ENCODE measurements at places on chromosomes 4 and X.
A peak's percentile ranks its signal among the peaks of the same experiment; 100 is the strongest.

DNA sequence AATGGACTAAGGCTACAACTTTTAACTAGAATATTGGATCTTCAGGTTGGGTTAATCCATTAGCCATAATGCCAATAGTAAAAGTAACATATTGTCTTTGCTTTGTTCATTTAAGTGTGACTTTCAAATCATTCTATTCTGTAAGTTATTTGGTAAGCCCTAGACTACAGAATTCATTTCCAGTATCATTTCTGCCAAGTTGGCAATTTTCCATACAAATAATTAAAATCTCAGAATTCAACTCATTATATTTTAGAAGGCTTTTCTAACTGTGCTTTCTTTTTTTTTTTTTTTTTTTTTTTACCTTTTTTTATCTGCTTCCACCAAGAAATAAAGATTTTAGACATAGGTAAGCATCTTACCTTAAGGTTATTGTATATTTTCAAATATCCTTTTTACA is 173.4 kb downstream of the DCTD start:
- no peak for DNase-seq

DNA sequence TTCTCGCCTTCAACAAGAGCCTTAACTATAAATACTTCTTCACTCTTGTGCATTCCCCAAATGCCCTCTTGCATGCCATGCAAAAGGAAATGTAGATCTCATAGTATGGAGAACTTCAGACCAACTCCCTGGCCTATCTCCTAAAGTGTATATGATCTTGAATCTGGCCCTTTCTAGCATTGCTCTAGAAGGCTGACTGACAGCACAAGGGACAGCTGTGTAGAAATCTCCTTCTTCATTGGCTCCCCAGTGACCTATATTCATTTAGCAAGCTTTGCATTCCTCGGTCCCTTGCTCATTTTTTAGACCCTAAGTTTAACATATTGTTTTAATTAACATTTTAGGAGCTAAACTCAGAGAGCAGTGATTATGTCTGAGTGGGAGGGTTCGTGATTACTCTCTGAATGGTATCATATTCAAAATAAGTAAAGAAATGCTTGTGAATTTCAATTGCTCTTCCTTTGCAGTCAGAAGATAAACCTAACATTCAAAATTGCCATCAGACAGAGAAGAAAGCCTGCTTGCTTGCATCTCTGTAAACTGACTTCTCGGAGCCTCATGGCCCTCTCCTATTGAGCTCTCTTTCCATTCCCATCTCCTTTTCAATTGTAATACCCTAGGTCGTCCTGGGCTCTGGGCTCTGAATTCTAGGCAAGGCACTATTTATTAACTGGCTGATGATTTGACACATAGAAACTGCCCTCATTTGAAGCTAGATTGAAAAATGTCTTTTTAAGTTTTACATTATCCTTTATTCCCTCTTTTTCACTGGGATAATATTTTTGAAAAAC is 120.3 kb upstream of the PRKG2 start:
- DNase-seq, result peak; percentile 84

DNA sequence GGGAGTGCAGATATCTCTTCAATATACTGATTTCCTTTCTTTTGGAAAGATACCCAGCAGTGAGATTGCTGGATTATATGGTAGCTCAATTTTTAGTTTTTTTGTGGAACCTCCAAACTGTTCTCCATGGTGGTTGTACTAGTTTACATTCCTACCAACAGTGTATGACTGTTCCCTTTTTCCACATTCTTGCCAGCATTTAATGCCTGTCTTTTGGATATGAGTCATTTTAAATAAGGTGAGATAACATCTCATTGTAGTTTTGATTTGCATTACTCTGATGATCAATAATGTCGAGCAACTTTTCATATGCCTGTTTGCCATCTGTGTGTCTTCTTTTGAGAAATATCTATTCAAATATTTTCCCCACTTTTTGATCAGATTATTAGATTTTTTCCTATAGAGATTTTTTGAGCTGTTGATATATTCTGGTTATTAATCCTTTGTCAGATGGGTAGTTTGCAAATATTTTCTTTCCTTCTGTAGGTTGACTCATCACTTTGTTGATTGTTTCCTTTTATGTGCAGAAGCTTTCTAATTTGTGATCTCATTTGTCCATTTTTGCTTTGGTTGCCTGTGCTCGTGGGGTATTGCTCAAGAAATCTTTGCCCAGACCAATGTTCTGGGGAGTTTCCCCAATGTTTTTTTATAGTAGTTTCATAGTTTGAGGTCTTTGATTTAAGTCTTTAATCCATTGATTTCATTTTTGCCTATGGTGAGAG is 552.7 kb downstream of the ZNF674 start:
- no peak for DNase-seq

- DNase-seq, result no peak
Observed at GRCh38 chrX:6225911-6226595, 2.6 kb downstream of the NLGN4X start.

DNA sequence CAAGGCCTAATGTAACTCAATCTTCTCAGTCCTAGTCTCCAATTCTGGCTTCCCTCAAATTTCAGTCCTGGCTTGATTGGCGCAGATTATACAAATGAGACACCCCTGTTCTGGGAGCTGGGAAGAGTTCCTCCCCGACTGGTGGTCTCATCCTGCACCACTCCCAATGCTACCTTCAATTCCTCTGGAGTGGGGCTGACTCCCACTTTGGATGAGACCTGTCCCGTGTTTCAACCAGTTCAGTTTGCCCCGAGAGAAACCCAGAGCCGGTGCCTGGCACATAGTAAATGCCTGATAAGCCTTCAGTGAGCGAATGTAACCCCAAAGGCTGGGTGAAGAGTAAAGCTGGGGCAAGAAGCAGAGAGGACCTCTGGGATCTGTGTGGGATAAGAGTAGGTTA is 4.0 kb upstream of the SYP start:
- DNase-seq, result no peak

DNA sequence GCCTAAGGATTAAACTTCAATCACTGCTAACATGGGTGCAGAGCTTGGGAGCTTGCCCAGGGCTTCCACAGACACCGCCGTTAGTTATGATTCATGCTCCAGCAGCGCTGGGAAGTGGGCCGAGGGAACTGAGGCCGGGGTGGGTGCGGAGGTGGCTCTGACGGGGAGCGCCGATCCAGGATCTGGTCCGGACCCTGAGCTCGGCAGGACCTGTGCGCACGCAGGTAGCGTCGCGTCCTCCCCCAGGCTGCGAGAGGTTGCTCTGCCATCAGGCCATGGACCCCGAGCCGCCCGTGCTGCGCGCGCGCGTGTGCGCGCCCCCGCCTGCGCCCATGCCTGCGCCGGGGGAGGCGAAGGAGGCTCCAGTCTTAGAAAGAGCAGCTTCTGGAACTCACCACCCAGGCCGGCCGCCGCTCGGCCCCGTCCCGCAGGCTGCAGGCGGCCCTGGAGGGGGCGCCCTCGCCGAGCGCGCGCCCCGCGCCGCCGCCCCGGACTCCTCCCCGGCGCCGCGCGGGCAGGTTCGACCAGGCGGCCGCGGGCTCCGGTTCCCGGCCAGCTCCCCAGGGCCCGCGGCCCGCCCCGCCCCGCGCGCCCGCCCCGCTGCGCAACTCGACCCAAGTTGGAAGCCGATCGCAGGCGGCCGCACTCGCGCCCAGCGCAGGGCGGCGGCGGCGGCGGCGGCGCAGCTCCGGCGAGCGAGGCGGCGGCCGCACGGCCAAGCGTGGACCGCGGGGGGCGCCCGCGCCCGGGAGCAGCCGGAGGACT is 732 bp upstream of the ADRA2C start:
- DNase-seq, result peak; percentile 21

- no peak for DNase-seq
Observed at GRCh38 chr4:10084651-10085358, 31.8 kb downstream of the WDR1 start.

DNA sequence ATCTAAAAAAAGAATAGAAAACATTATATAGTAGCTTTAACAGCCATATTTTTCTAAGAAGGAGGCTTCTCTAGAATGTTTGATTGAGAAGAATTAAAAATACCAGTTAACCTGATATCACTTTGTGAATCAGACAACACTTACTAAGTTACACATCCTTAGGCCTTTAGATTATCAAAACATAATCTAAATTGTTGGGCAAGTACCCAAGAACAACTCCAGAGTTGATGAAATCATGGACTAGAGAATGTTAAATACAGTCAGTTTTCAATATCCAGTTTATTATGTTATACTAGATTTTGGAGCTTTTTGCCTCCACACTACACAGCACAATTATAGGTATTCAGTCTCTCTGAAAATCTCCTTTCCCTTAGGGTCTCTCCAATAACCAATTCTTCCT is 39.6 kb downstream of the ARL13A start:
- DNase-seq, result no peak

DNA sequence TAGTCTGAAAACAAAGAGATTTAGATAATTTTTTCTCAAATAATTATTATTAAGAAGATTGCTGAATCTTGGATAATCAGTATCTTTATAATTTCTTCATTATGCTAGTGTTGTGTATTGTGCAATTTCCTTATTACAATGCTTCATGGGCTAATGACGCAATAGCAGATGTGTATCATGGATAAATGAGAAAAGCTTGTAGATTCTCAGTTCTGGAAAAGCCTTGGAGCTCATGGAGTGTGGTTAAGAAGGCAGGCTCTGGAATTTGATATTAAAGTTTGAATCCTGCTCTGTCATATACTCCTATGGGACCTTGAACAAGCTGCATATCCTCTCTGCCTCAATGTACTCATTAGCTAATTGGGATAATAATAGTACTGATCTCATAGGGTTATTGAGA is 18.9 kb upstream of the CXCL8 start:
- DNase-seq, result peak; percentile 89

DNA sequence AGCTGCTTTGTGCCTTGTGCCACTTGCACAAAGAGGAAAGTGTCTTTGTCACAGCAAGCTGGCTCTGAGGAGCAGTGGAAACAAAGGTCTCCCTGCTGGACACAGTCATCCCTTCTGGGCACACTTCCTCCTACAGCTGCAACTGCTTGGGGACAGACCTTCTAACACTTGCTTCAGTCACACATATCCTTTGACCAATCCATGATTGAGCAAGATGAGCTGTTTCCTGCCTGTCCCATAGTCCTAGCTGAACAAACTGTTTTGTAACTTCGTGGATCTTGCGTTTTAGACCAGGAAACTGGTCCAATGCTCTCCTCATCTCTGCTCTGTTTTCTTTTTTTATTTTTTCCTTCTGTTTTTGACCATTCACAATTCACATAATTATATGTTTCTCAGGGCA is 98.5 kb downstream of the RRAGB start:
- DNase-seq, result no peak

DNA sequence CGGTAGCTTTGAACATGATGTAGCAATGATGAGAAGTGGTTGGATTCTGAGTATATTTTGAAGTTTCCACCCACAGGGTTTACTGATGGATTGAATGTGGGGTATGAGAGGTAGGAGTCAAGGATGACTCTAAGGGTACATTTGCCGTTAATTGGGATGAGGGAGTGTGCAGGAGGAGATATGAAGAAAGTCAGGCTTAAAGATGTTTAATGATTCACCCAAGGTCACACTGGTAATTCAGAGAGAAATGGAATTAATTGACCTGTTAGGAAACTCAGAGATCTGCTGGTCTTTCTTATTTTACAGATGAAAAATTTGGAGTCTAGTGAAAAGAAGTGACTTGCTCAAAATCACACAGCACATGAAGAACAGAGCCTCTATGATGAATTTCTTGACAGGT is 390.7 kb downstream of the GBA3 start:
- no peak for DNase-seq

- DNase-seq, result no peak
Observed at GRCh38 chr4:186104114-186104889, at the start of gene FAM149A. Gene FAM149A, plus strand, starts transcription at chr4:186104704.

GRCh38 chrX:131279617-131280016 is 9.5 kb downstream of the IGSF1 start:
- no peak for DNase-seq

GRCh38 chr4:176376032-176376614 is 56.4 kb downstream of the SPCS3 start:
- DNase-seq, result no peak

DNA sequence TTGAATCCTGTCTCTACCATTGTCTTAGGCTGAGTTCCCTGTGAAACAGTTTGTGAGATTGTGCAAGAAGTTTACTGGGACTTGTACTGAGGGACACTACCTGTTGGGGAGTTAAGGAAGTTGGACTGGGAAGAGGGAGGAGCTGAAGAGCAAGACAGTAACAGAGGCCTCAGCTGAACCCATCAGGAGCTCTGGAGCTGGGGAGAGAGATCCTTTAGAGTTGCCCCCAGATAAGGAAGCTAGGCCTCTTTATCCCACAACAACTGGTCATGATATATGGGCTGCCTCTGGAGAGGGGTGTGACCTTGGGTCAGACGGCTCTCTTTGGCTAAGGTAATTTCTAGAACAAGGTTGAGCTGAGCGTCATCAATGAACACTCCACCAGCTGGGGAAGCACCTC is 137.8 kb upstream of the SLC4A4 start:
- no peak for DNase-seq

- DNase-seq, result no peak
Observed at GRCh38 chr4:152157629-152158028, 378.3 kb downstream of the FBXW7 start.

GRCh38 chr4:152482211-152482610 is 53.7 kb downstream of the FBXW7 start:
- no peak for DNase-seq

- no peak for DNase-seq
Observed at GRCh38 chr4:7280926-7281690, 88.8 kb downstream of the SORCS2 start.

DNA sequence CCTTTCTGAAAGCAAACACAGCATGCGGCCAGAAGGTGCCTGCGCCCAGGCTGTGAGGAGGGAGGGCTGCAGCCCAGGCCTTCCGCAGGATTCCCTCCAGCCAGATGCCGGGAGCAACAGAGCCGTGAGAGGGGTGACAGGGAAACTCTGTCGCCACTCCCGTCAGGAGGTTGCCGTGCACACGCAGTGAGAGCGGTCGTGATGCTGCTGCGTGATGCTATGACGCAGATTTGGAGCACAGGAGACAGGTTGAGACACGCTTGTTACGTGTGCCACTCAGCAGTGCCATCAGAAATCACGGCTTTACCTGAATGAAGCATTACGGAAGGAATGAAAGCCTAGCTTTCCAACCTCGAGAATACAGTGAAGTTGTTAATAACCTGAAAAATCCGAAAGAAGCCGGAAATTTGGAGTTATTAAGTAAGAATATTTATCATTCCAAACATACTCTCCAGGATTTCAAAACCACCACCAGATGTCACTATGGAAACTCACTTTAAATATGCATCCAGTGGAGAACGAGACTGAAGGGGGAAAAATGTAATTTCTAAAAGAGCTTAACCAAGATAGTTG is 54.4 kb downstream of the FAT1 start:
- peak; percentile 77 for DNase-seq

GRCh38 chr4:88058295-88058694 is 50.9 kb downstream of the PKD2 start:
- DNase-seq, result no peak

GRCh38 chrX:139930916-139931645 is 1.8 kb downstream of the ATP11C start:
- no peak for DNase-seq

DNA sequence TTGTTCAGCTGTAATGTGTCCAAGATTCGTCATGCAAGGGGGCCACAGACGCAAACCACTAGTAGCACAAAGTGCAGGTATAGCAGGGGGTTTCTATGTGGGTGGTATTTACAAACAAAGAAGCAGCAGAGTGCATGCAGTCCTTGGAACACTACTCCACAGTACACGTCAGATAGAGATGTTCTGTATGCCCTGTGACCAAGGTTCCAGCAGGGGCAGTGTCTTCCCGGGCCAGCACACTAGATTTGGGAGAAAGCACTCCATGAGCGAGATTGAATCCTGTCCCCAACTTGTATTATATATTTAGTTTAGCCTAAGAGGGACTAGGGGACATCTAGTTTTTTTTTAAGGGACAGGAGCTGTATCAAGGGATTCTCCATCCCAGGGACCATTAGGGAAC is 54.4 kb upstream of the ESX1 start:
- no peak for DNase-seq

GRCh38 chr4:2280531-2281300 is 18.8 kb upstream of the MXD4 start:
- DNase-seq, result no peak
